Lower leg skin (tissue), 4 donors: ENCODE measurements at places on chromosomes 3 and 15. TPM values are rescaled to one million over a fixed set of nuclear protein-coding genes. Genes with fewer than 3 reads are reported as not detected.

DNA sequence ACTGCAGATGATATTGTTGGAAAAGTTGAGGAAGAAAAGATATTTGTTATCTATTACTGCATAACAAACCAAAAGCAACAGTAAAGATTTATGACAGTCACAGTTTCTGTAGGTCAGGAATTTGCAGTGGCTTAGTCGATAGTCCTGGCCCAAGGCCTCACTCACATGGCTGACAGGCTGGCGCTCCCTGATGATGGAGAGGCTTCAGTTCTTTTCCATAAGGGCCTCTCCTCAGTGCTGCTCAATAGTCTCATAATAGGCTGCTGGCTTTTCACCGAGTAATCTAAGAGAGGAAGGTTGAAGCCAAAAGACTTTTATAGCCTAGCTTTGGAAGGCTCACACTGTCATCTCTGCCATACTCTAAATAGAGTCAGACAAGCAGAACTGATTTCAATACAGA lies 17.7 kb downstream of the IREB2 start:
- no peak for DNase-seq

GRCh38 chr3:112042842-112043280 lies 8.3 kb downstream of the TMPRSS7 start:
- DNase-seq: no peak

DNA sequence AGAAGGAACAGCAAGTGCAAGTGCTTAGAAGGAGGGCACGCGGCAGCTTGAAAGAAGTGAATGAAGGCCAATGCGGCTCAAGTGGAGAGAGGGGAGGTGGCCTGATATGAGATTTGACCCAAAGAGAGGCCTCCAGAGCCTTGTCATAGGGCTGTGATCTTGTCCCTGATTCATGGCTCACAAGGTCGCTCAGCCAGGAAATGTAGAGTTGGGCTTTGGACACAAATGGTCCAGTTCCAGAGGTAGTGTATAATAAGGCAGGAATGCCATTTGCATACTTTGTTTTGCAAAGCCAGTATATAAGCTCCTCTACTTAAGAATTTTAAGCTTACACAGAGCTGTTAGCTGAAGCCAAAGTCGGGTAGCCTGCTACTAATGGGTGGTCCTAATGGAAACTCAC lies 33.7 kb downstream of the HGD start:
- no peak for DNase-seq

GRCh38 chr15:84725001-84725491 lies 9.1 kb upstream of the SEC11A start:
- DNase-seq: peak; percentile 54

- DNase-seq: no peak
Measured at GRCh38 chr3:81799403-81799802, 38.0 kb upstream of the GBE1 start.

- DNase-seq: no peak
Measured at GRCh38 chr3:52175416-52176179, 21.4 kb upstream of the POC1A start.

- no peak for DNase-seq
Measured at GRCh38 chr3:131299836-131300235, 81.7 kb upstream of the NUDT16 start.

DNA sequence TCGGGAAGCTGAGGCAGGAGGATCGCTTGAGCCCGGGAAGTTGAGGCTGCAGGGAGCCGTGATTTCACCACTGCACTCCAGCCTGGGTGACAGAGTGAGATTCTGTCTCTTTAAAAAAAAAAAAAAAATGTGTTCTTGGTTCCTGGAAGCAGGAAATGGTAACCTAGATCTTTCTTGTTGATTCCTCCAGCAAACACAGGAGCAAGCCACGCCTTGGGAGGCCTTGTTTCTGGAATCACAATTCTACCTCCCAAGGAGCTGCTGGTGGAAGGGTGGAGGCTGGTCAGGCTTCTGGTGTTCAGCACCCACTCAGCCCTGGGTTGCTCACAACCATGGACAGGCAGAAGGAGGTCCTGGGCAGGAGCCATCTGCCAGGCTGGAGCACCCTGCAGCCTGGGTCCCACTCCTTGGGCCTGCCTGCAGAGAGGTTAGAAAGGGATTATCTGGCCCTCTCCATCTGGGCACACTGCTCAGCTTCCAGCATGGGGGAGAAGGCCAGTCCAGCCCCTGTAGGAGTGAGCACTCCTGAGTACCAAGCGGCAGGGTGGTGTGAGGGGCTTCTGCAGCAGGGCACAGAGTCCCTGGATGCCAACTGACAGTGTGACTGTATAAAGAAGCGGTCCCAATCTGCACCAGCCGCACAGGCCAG lies 65.6 kb downstream of the ABTB1 start:
- DNase-seq: no peak

GRCh38 chr15:73571346-73571745 lies 61.8 kb downstream of the NPTN start:
- DNase-seq: no peak

GRCh38 chr3:59189526-59189925 lies 139.7 kb upstream of the CFAP20DC start:
- DNase-seq: no peak

DNA sequence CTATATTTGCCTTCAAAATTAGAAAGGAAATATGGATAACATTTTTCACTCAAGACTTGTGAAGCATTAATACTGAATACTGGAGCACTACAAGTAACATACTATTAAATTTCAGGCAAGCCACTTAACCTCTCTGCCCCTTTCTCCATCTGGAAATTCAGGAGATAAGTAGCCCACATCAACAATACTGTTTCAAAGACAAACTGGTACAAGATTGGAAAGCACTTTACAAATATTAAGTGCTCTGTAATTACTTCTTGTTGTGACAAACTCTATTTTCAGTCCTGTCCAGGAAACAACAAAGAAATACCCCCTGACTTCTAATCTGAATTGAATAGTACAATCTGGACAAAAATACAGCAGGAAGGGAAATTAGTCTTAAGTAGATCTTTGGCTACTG lies 49.3 kb downstream of the TMEM212 start:
- DNase-seq: no peak

GRCh38 chr15:45123397-45123796 lies 6.3 kb downstream of the DUOXA1 start:
- no peak for DNase-seq

- no peak for DNase-seq
Measured at GRCh38 chr3:185744997-185745843, 79.6 kb downstream of the IGF2BP2 start.

DNA sequence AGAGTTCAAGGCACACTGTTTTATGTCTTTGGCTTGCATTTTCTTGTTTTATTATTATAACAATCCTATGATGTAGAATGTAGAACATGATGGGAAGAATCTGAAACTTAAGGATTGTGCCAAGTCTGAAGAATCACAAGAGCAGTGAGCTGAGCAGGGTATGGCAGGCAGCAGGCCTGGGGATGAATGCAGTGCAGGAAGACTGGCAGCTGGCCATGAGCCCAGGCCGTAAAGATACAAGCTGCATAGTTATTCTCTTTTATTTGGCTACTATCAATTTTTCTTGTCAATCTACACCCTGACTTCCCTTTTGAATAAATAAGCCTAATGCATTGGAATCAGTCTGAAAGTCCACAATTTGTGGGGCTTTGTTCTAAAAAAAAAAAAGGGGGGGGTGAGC lies 89.6 kb upstream of the ARPP21 start:
- no peak for DNase-seq

GRCh38 chr3:99324636-99325203 lies 313.7 kb upstream of the COL8A1 start:
- no peak for DNase-seq

DNA sequence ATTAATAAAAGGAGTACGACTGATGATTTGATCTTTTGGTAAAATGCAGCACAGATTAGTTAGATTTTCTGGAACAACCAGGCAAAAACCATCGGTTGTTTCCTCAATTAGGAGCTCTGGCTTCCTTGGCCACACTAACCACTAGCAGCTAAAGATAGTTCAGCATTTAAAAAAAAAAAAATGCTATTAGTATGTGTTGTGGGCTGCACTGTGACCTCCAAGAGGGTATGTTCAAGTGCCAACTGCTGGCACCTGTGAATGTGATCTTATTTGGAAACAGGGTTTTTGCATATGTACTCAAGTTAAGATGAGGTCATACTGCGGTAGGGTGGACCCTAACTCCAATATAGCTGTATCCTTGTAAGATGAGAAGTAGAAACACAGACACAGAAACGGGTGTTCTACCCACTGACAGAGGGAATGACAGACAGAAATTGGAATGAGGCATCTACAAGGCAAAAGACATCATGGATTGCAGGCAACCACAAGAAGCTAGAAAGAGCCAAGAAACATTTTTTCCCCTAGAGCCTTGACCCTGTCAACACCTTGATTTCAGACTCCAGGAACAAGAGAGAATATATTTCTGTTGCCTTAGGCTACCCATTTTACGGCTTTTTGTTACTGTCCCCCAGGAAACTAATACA lies 534.6 kb upstream of the ROBO2 start:
- DNase-seq: no peak

DNA sequence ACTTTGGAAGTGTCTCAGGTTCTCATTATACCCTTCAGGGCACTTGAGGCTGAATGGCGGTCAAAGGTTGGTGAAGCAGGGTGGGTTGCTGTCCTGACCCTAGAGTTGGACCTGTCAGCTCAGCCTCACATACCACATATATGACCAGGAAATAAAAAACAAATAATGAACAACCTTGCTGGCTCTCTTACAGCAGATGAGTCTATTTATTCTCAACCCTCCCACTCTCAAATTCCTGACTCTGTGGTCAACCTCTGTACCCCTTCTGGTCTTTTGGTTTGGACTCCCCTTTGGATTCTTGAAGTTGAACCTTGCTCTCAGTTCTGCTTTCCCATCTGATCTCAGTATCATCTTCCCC lies 16.9 kb downstream of the PPP2R3A start:
- no peak for DNase-seq

DNA sequence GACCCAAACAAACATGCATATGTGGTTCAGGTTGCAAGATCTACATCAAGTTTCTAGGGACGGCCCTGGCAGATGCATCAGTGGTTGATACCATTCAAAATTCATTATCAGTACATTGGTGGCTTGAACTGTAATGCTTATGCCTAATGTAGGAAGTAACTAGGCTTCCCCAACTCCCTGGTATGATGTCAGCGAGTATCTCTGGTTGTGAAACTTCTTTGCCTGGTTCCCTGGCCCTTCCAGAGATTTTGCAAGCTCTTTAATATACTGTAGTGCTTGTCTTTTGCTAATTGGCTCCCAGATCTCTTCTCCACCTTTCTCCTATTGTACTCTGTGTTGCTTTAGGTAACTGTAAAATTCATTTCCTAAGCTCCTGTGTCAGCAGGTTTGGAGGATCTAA lies 114.8 kb upstream of the RARB start:
- no peak for DNase-seq

DNA sequence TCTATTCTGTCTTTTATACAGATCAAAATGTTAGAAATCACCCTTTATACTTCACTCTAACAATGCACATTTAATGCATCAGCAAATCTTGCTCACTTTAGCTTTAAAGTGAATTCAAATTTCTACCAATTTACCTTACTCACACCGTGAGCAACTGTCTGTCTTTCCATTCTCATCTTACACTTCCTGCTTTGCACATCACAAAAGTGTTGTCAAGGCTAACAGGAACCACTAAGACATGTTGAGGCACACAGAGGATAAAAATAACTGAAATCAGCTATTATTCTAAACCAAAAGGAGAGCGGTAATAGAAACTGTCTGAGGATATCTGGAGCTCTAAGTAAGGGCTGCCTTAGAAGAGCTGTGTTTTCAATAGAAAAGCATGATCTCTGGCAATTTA lies 519.9 kb downstream of the ZBBX start:
- DNase-seq: no peak

- no peak for DNase-seq
Measured at GRCh38 chr3:32376115-32376514, 15.5 kb upstream of the CMTM7 start.

- DNase-seq: no peak
Measured at GRCh38 chr15:48592221-48592731, 53.2 kb downstream of the FBN1 start.

The TTC21A gene
- 5.6 TPM for total RNA-seq

The SKOR1 gene
- 1.5 TPM for total RNA-seq

The WDR93 gene
- 0.26 TPM for total RNA-seq

The MRAS gene
- 22.2 TPM for total RNA-seq

The BFSP2 gene
- not detected for total RNA-seq

The MEGF11 gene
- 1.9 TPM for total RNA-seq

The IMPG2 gene
- total RNA-seq: 0.05 TPM

The ASB14 gene
- not detected for total RNA-seq

The GABRG3 gene
- 0.13 TPM for total RNA-seq

The CSTA gene
- 283 TPM for total RNA-seq

The PEAK1 gene
- 23.4 TPM for total RNA-seq
